Right ventricle myocardium inferior (tissue), 1 donor: ENCODE measurements at places on chromosomes 6 and 20.

DNA sequence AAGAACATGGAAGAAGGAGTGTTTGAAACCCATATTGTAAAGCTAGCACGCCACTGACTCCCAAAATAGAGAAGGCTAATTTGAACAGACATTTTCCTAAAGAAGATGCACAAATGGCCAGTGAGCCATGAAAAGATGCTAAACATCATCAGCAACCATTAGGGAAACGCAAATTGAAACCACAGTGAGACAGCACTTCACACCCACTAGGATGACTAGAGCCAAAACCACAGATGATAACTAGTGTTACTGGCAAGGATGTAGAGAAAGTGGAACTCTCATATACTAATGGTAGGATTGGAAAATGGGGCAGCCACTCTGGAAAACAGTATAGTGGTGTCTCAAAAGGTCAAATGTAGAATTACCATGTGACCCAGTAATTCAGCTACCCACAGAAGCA, 58.2 kb downstream of the BMP7 start:
- DNase-seq: no peak

GRCh38 chr20:16013631-16014030, 559.6 kb downstream of the KIF16B start:
- DNase-seq: no peak

- DNase-seq: peak; percentile 42
Measured at GRCh38 chr20:64226686-64227580, 28.6 kb upstream of the PCMTD2 start.

DNA sequence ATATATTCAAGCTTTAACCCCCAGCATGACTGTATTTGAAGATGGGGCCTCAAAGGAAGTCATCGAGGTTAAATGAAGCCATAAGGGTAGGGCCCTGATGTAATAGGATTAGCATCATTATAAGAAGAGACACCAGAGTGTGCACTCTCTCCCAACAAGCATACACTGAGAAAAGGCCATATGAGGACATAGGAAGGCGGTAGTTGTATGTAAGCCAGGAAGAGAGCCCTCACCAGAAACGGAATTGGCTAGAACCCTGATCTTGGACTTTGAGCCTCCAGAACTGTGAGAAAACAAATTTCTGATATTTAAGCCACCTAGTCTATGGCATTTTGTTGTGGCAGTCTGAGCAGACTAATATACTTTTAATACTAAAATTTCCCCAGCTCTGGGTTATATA, 150.1 kb upstream of the STXBP5 start:
- DNase-seq: no peak

GRCh38 chr20:19909725-19910124, 107.4 kb upstream of the NAA20 start:
- DNase-seq: peak; percentile 92
